CD8-positive, alpha-beta memory T cell (primary cell): ENCODE measurements at places on chromosomes 6 and 20.

DNA sequence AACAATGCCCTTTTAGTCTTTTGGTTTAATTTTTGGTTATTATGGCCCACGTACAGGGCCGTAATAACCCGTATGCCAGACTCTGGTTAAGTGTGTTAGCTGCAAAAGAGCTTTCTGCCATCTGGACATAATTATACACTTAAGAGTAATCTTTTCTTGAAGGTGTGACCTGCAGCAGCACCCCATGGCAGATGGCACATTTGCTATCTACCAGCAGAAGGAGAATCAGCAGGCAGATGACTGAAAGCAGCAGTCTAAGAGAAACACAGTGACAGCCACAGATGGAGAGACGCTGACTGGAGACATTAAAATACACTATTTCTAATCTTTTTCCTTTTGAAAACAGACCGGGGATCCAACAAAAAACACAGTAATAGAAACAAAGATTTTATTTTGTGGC lies 18.7 kb downstream of the ASF1A start:
- DNase-seq, result no peak

- no peak for DNase-seq
These were observed 562.3 kb upstream of the POU3F2 start for GRCh38 chr6:98272060-98272459.

DNA sequence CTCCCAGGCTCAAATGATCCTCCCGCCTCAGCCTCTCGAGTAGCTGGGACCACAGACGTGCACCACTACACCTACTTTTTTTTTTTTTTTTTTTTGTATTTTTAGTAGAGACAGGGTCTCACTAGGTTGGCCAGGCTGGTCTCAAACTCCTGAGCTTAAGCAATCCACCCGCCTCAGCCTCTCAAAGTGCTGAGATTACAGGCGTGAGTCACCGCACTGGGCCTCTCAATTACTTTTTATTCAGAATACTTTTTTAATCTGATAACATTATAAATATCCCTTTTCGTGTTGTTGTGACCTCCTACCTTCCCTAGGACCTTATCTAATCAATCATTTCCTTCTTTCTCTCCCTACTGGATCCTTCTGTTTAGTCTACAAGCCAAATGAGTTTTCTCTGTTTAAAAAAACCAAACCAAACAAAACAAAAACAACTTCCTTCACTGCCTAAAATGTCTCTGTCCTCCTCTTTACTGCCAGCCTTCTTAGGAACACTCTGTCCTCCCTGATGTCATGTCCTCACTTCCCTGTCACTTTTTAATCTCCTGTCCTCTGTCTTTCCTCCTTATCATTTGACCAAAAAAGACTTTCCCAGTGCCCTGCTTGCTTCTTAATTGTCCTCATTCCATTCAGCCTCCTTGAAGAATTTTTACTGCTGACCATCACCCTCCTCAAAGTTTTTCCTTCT lies 85.0 kb downstream of the CAP2 start:
- DNase-seq, result no peak

- no peak for DNase-seq
These were observed 7.5 kb downstream of the APMAP start for GRCh38 chr20:24984961-24985640.

GRCh38 chr20:12528591-12529041 lies 480.2 kb upstream of the SPTLC3 start:
- no peak for DNase-seq

DNA sequence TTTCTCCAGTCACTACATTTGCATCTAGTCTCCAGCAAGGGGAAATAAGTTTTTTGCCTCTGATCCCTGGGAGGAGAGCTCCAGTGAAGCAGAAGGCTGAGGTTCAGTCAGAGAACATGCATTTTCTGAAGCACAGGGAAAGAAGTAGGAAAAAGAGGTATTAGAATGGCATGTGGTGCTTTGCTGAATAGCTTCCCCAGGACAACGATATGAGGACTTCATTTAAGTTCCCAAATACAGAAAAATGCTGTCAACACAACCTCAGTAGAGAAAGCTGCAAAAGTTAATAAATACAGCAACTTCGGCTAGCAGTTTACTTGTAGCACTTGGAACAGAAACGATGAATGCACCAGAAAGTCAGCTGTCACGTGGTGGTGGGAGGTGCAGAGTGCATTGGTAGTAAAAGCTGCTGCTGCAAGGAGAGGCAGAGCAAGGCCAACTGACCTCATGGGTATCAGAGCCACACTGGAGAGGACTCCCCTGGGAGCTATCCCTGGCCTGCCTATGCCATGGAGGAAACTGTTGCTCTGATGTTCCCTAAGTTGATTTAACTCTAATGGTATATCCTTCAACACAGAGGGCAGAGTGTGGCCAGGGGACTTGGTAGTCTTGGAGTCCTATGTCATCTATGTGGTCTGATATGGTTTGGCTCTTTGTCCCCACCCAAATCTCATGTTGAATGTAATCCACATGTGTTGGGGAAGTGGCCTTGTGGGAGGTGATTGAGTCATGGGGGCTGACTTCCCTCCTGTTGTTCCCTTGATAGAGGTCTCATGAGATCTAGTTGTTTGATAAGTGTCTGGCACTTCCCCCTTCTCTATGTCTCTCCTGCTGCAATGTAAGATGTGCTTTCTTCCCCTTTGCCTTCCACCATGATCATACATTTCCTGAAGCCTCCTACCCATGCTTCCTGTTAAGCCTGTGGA lies 85.9 kb downstream of the ADTRP start:
- DNase-seq, result no peak

- no peak for DNase-seq
These were observed 48.2 kb upstream of the ASIP start for GRCh38 chr20:34193051-34193450.

DNA sequence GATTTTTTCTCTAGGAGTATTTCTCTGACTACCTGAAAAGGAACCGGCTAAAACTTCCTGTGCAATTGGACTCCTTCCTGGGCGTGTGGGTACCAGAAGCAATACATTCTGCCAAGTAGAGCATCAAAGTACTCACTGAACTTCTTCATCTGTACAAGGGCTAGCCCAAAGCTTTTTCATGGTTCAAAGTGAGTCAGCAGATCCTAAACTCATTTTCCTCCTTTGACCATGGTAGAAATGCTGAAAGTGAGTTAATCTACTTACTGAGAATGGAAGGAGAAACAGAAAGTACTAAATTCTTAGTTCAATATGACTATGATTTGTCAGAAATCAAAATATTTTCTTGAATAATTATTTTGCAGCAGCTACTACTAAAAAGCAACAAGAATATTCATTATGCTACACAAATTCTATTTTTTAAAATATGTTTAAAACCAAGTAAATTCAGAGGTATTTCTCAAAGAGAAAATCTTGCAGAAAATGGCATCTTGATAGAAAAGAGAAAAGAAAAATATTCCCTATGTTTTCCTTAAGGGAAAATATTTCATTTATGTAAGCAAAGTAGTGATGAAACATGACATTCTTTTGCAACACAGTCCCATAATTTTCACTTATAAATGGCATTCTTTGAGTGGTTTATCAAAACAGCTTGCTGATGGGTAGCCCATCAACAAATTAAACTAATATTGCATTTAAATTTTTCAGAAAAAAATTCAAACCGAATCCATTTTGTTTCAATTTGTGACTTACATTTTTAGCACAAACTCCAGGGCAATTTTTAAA lies 3.7 kb upstream of the BEND6 start:
- DNase-seq, result no peak

- DNase-seq, result peak; percentile 77
These were observed 41.2 kb upstream of the LY86 start for GRCh38 chr6:6547110-6547879.
